ENCODE measurements at places on chromosomes 11 and 22. TPM values are rescaled to one million over a fixed set of nuclear protein-coding genes. Genes with fewer than 3 reads are reported as not detected.

GRCh38 chr11:71203681-71204080 is 48.7 kb downstream of the SHANK2 start:
- no peak for DNase-seq

DNA sequence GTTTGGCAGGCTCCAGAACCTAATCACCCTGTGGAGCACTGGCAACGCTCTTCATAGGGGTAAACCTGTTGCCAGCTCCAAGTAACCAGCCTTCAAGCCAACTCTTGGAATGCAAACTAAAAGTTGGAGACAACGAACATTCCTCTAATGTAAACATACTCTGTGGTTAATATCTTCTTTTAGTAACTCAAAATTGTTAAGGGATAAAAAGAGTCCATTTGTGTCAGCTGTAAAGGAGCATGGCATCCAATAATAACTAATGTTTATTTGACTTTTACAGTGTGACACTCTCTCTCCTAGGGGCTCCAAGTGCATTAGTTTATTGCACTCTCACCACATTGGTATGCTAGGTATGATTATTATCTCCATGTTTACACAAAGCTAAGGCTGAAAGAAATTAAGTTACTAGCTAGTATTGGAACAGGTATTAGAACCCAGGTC is 31.0 kb upstream of the AMOTL1 start:
- no peak for DNase-seq

DNA sequence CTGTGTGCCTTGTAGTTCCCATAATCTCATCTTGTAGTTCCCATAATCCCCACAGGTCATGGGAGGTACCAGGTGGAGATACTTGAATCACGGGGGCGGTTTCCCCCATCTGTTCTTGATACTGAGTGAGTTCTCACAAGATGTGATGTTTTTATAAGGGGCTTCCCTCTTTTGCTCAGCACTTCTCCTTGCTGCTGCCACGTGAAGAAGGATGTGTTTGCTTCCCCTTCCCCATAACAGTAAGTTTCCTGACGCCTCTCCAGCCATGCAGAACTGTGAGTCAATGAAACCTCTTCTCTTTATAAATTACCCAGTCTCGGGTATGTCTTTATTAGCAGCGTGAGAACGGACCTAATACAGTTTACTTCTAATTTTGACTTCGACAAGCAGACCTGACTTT is 14.0 kb upstream of the SMIM38 start:
- no peak for DNase-seq

DNA sequence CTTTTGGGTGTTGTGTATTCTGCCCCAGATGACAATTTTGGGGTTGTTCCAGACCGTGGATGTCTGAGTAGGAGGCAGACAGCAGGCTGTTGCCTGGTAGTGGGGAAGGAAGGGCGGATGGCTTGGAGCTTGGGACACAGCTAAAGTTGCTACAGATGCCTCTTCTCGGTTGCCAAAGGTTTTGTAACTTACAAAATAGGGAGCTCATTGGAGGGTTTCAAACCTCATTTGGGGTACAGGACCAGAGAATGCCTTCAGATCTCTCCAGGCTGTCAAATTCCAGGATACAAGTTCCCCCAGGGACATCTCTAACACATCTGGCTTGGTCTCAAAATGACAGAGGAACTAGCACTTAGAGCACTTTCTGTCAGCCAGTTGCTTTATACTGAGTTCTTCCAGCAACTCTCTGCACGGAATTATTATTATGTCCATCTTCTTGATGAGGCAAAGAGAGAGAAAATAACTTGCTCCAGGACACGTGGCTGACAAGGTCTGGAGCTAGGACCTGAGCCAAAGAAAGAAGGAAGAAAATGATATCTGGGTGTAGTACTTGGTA is 56.0 kb downstream of the SLC1A2 start:
- no peak for DNase-seq

Gene ZP1
- not detected for total RNA-seq

Gene OLFML1
- total RNA-seq: 2.8 TPM

GRCh38 chr11:15654451-15654850 is 539.7 kb downstream of the INSC start:
- no peak for DNase-seq

GRCh38 chr22:32185821-32186220 is 19.1 kb downstream of the RFPL2 start:
- no peak for DNase-seq

Gene CRYBA4
- total RNA-seq: not detected

- no peak for DNase-seq
Observed at GRCh38 chr11:125724125-125724524, 22.0 kb upstream of the PATE1 start.

Gene MMP1
- total RNA-seq: not detected

Gene SERPIND1
- total RNA-seq: 176 TPM

DNA sequence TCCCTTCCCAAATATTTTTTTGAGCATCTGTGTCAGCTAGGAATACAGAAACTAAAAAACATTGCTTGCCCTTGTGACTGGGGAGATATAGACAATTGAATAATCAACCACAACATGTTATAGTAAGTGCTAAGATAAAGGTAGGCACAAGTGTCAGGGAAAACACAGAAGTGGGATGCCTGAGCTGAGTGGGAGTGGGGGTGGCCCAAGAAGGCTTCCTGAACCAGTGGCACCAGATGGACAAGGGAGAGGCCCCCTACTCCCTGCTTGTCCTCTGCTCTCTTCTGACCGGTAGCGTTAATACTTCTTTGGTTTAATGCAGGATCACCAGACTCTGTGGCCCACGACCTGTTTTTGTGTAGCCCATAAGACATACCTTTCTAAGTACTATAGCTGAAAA is 48.8 kb downstream of the PACS1 start:
- no peak for DNase-seq

GRCh38 chr11:102320679-102321078 is 3.4 kb downstream of the BIRC3 start:
- DNase-seq: no peak

Gene MOV10L1
- total RNA-seq: 0.17 TPM

Gene NCF4
- 6.9 TPM for total RNA-seq

- DNase-seq: no peak
Observed at GRCh38 chr11:113667801-113668200, 38.3 kb downstream of the TMPRSS5 start.

Gene CAT
- total RNA-seq: 503 TPM

Gene ASPHD2
- total RNA-seq: 0.47 TPM

GRCh38 chr11:133593036-133593435 is 60.7 kb upstream of the OPCML start:
- DNase-seq: no peak

GRCh38 chr11:46200537-46201281 is 76.8 kb upstream of the CREB3L1 start:
- no peak for DNase-seq

- DNase-seq: no peak
Observed at GRCh38 chr11:73454987-73455386, 78.8 kb downstream of the RELT start.

DNA sequence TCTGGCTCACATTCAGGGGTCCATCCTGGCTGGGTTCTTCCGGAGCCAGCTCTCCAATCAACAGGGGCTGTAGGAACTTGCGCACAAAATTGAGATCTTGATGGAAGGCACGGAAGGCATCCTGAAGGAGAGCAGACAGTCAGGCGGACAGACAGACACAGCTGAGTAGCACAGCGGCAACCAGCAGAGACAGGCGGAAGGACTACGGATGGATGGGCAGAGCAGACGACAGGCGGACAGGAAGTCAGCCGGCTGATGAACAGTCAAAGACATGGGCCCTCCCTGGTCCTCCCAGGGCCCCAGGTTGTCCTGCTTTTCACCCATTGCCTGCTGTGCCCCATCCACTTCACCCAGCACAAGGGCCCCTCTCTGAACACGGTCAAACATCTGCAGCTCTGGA is 11.3 kb downstream of the FADS3 start:
- no peak for DNase-seq

- DNase-seq: no peak
Observed at GRCh38 chr22:37731804-37732471, 35.1 kb downstream of the TRIOBP start.

Gene C1QTNF4
- total RNA-seq: 1.8 TPM

DNA sequence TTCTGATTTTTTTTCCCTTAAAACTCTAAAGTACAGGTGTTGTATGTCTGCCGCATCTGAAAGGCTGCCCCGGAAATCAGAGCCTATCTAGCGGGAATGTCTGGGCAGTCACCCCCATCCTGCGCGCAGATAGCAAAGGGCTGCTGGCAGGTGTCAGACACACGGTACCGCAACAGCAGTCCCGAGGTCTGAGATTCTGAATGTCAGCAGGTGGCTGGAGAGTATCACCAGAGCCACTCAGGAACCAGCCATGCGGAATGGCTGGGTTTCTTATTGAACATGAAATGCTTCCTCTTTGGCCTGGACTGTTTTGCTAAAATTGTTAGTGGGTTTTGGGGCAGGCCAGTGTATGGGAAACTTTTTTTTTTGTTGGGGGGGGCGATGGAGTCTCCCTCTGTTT is 53.3 kb downstream of the CERK start:
- no peak for DNase-seq

GRCh38 chr22:41458161-41458728 is 10.2 kb downstream of the PHF5A start:
- DNase-seq: no peak

DNA sequence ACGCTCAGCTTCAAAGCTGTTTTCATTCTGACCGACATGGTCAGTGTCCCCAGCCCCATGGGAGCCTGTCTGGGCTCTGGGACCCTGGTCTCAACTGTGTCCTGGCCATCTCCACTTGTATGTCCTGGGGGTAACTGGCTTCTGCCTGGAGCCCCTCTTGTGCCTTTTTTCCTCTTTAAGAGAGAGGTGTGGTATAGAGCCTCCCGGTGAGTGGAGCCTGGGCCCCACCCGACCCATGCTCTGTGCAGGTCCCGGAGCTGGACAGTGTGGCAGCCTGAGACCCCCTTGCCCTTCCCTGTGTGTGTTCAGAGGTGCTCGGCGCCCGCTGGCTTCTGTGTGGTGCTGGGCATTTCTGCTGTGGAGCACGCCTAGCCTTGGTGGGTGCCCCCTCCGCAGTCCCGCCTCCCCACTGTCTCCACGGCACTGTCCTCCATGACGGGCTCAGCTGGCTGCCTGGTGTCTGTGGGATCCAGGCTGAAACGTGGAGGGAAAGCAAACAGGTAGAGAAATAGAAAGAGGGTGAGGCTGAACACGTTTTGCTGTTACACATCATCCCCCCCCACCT is 74.9 kb downstream of the PARVB start:
- DNase-seq: no peak

- no peak for DNase-seq
Observed at GRCh38 chr11:47626234-47626633, 16.1 kb downstream of the MTCH2 start.

- no peak for DNase-seq
Observed at GRCh38 chr11:69797156-69797555, 22.0 kb upstream of the FGF4 start.

Gene PRDM10
- total RNA-seq: 7.2 TPM

Gene MADD
- 9.9 TPM for total RNA-seq

Gene TTLL12
- total RNA-seq: 19.6 TPM

GRCh38 chr22:30240541-30241417 is 5.8 kb downstream of the LIF start:
- DNase-seq: no peak

DNA sequence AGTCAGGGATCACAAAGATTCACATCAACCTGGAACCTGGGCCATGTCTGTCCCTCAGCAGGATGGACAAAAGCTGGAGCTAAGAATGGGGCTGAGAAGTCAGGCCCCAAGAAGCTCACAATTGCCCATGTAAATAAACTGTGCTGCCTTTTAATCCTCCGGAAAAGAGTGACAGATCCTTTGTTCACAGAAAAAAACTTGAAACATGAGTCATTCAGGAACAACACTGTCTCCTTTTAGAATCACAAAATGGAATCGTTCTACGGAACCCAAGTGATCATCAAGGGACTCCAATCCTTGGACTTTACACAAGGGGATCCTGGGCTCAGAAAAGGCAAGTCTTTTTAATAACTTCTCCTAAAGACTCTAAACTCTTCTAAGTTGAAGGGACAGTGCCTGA is 36.1 kb downstream of the RELT start:
- no peak for DNase-seq

DNA sequence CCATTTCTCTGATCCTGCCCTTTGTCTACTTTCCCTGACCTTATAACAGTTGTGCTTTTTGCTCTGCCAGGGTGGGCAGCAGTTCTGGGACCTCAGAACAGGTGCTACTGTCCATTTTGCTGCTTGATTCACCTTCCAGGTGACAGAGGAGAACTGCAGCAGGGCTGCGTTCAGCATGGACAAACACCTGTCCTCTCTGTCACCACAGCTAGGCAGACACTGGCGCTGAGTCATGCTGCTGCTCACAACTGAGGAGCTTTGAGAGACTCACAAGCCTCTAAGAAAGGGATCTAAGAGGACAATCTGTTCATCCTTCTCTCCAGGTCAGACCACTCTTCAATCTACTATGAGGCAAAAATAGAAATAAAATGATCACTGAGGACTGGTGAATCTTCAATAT is 1144.5 kb upstream of the CCDC90B start:
- no peak for DNase-seq
